ENCODE measurements at places on chromosomes 3 and 15. TPM values are rescaled to one million over a fixed set of nuclear protein-coding genes. Genes with fewer than 3 reads are reported as not detected.

Gene IQCH
- polyA plus RNA-seq = 0.23 TPM

Gene ST8SIA2
- polyA plus RNA-seq = not detected

Gene FGF7
- 0.13 TPM for polyA plus RNA-seq

Gene BOC
- polyA plus RNA-seq = not detected

Gene TRPM1
- polyA plus RNA-seq = not detected

Gene SEMA5B
- polyA plus RNA-seq = 0.21 TPM

Gene UBR1
- polyA plus RNA-seq = 3.7 TPM

Gene SHQ1
- polyA plus RNA-seq = 5.0 TPM

Gene SERINC4
- polyA plus RNA-seq = 0.06 TPM

Gene ZNF502
- polyA plus RNA-seq = 0.89 TPM

Gene CPLX3
- polyA plus RNA-seq = not detected

Gene STRIT1
- not detected for polyA plus RNA-seq

Gene PLA2G4B
- polyA plus RNA-seq = 3.6 TPM

Gene TICRR
- 0.13 TPM for polyA plus RNA-seq

Gene GOLGA6L10
- polyA plus RNA-seq = 0.67 TPM

Gene RLBP1
- polyA plus RNA-seq = 0.17 TPM

Gene PP2D1
- not detected for polyA plus RNA-seq

Gene CTXN2
- not detected for polyA plus RNA-seq

Gene HRG
- polyA plus RNA-seq = 315 TPM

Gene GP9
- not detected for polyA plus RNA-seq

Gene ITGA11
- polyA plus RNA-seq = 0.32 TPM

Gene FANCI
- polyA plus RNA-seq = 2.7 TPM

Gene ENTPD3
- not detected for polyA plus RNA-seq

Gene CCR3
- polyA plus RNA-seq = not detected

Gene SPATA12
- polyA plus RNA-seq = not detected

Gene DGKG
- polyA plus RNA-seq = 1.2 TPM

Gene LYZL4
- polyA plus RNA-seq = not detected

Gene EMC7
- polyA plus RNA-seq = 45.3 TPM

Gene COL6A5
- 0.01 TPM for polyA plus RNA-seq

Gene CFAP100
- not detected for polyA plus RNA-seq

Gene LRRC31
- 0.74 TPM for polyA plus RNA-seq

Gene CA12
- polyA plus RNA-seq = 5.1 TPM

Gene ROBO1
- 1.0 TPM for polyA plus RNA-seq

Gene SPESP1
- polyA plus RNA-seq = 3.2 TPM

Gene RTP4
- polyA plus RNA-seq = 2.3 TPM

Gene PLSCR5
- not detected for polyA plus RNA-seq

Gene GABRB3
- 0.38 TPM for polyA plus RNA-seq

Gene ALDH1A2
- polyA plus RNA-seq = 13.4 TPM

Data from liver (tissue), 10 donors.